ENCODE measurements at places on chromosomes 16 and 17.

- no peak for DNase-seq
These were observed 56.2 kb downstream of the ADCY9 start for GRCh38 chr16:4060009-4060408.

DNA sequence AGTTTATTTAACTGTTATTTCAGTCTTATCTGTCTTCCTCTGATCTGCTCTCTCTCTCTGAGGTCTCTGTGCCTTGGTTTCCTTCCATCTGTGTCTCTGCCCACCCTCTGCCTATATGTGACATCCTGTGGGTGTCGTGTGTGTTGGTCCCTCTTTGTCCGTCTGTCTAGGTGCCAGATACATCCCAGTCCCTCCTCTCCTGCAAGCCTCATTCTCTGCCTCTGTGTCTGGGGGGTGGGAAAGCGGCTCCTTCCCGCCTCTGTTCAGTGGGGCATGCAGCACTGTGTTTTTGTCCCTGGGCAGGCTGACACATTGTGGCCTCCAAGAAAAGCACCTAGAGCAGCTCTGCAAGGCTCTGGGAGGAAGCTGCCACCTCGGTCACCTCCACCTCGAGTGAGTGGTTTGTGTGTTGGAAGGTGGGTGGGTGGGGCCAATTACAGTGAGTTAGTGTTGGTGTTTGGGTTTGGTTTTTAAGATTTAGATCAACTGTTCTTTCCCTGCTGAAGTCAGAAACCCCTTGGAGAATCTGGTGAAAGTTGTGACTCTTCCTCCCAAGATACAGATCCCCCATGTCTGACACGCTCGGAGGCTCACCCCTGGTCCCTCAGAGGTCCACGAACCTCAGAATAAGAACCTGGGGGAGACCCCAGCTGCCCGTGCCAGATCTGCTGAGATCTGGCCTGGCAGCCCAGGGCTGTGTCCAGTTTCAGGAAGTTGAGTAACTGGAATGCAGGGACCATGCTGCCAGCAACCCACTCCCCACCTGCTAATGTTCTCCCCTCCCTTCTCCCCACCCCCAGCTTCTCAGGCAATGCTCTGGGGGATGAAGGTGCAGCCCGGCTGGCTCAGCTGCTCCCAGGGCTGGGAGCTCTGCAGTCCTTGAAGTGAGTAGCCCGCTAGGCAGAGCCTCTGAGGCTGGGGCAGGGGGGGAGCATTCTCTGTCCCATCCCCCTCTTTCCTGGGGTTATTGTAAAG, 50.9 kb upstream of the CPNE2 start:
- DNase-seq = no peak

DNA sequence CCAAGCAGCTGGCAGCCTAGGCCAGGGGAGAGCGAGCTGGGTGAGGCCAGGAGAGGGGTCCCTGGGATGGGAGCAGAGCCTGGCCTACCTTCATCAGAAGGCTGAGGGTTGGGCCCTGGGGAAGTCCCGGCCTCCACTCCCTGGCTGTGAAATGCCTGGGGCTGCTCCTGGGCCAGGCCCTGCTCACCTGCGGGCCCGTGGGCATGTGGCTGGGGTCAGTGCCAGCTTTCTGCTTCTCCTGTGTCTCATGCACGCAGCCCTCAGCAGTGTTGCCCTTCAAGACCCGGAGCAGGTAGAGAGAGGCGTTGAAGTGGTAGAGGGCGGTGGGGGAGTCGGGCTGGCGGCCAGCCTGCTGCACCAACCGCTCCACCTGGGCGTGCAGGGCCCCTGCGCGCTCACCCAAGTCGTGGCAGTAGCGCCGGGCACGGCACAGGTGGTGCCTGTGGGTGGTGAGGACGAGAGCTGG, 12.4 kb downstream of the MYBBP1A start:
- no peak for DNase-seq

GRCh38 chr17:55571095-55571494, 59.8 kb upstream of the SMIM36 start:
- DNase-seq = no peak

GRCh38 chr17:59678918-59679317, 28.3 kb downstream of the PTRH2 start:
- DNase-seq = no peak
